ENCODE measurements at places on chromosomes 2 and 18. TPM values are rescaled to one million over a fixed set of nuclear protein-coding genes. Genes with fewer than 3 reads are reported as not detected.
A peak's percentile ranks its signal among the peaks of the same experiment; 100 is the strongest.

The VWA3B gene
- total RNA-seq: not detected

DNA sequence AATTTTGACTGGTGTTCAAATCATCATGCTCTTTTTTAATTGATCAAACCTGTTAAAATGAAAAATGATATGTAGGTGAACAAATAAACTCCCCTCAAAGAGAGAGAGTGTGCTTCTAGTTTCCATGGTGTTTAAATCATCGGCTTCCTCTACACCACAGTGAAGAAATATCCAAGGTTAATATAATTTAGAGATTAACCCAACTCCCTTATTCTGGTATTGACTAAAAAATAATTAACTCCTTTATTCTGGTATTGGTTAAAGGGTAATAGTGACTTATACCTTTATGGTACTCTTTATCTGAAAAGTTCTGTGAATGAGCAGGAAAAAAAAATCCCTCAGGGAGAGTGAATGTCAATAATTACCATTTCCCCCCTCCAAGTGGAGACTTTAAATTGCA is 93.1 kb downstream of the SPATS2L start:
- peaks cover 10% of the 10 kb centered on the region for H3K36me3 ChIP-seq
- H3K27ac ChIP-seq: no peak overlapping the region
- DNase-seq: no peak
- peaks cover 10% of the 10 kb centered on the region for H3K4me1 ChIP-seq
- no peaks in the 10 kb centered on the region for H3K27me3 ChIP-seq

DNA sequence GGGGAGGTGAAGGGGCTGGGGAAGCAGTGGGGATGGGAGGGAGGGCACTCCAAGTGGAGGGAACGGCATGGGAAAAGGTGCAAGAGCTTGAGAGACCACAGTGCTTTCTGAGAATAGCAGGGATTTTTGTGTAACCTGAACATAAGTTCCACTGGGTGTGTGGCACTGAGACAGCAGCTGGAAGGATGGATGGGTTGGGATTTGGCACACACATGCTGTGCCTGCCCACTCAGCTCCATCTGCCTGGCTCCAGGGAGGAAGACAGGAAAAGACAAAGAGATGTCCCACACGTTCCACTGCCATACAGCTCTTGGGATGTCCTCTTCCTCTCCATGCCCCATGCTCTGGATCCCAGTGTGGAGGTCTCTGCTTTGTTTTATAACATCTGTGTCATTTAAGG is 114.1 kb upstream of the TEX51 start:
- no peaks in the 10 kb centered on the region for H3K36me3 ChIP-seq
- H3K4me3 ChIP-seq: no peak overlapping the region
- H3K27ac ChIP-seq: no peak overlapping the region
- H3K27me3 ChIP-seq: peaks cover 2% of the 10 kb centered on the region
- no peak for DNase-seq

DNA sequence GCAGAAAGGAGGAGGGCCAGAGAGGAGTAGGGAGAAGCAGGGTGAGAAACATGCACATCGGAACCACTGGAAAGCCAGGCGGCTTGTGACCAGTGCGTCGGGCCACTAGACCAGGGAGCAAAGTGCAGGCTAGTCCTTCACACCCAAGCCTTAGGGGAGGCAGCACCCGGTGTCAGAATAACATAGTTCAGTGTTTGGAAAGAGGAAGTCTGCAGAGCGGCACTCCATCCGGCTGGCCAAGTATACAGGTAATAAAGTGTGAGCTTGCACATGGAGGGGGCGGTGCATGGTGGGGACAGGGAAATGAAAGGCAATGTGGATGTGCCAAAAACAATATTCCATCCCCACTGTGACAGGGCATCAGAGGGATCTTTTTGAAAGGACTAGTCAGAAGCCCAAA is 69.7 kb downstream of the ZNF521 start:
- no peaks in the 10 kb centered on the region for H3K27me3 ChIP-seq
- no peak for DNase-seq
- H3K36me3 ChIP-seq: peaks cover 6% of the 10 kb centered on the region
- H3K4me1 ChIP-seq: peaks cover 17% of the 10 kb centered on the region
- H3K4me3 ChIP-seq: no peak overlapping the region
- H3K27ac ChIP-seq: no peak overlapping the region

DNA sequence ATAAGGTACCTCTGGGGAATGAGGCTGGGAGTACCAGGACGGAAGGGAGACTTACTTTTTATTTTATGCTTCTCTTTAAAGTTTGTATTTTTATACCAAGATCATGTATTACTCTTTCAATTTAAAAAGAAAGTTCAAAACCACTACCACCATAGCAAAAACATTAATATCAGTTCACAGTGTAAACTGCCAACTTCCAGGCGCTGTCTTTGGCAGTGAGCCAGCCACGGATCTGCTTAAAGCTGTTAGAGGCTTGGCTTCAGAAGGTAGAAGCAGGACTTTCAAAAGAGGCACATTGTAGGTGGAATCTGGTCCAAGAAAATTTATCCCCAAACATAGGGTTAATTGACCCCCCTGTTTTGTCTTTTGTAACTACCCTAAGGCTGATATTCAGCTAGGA is 74.8 kb downstream of the B3GNT2 start:
- peaks cover 2% of the 10 kb centered on the region for H3K4me1 ChIP-seq
- H3K4me3 ChIP-seq: no peak overlapping the region
- peak; percentile 11 for DNase-seq
- H3K27ac ChIP-seq: no peak overlapping the region

- H3K4me3 ChIP-seq: no peak overlapping the region
- no peaks in the 10 kb centered on the region for H3K36me3 ChIP-seq
- no peaks in the 10 kb centered on the region for H3K27me3 ChIP-seq
- H3K4me1 ChIP-seq: no peaks in the 10 kb centered on the region
- H3K27ac ChIP-seq: no peak overlapping the region
- DNase-seq: no peak
Observed at GRCh38 chr2:139492131-139492680, 712.0 kb upstream of the NXPH2 start.

DNA sequence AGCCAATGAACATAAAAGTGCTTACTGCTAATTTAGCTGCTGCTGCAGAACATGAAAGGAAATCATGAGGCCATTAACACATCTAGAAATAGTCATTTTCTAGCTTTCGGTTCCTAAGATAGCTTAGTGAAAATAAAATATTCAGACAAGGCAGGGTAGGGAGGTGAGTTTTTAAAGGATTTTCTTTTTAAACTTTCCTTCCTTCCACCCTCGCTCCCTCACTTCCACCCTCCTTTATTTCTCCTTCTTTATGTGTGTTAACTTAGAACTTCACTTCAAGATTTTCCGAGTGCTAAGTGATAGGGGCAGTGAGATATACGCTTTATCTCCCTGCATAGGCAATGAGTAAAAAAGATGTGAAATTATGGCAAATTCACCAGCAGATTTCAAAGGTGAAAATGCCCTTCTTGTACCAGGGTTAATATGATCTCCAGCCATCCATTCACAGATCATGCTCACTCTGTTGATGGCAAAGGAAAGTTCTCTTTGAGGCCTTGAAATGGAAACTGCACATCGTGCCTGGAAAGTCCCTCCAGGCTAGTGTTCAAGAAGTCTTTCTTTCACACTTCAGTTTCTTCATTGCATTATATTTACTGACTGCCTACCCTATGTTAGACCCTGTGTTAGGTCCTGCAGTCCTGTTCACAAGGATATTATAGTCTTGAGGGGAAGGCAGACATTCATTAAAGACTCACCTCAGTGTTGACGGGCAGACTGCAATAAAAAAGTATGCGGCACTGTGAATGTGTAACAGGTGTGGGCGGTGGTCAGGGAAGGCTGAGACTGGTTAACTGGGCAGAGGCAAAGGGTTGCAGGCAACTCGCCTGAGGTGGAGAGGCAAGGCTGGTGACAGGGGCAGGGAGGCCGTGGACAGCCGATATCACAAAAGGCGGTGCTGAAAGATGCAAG is 200.8 kb downstream of the PLCL1 start:
- H3K4me1 ChIP-seq: no peaks in the 10 kb centered on the region
- DNase-seq: no peak
- H3K36me3 ChIP-seq: no peaks in the 10 kb centered on the region

DNA sequence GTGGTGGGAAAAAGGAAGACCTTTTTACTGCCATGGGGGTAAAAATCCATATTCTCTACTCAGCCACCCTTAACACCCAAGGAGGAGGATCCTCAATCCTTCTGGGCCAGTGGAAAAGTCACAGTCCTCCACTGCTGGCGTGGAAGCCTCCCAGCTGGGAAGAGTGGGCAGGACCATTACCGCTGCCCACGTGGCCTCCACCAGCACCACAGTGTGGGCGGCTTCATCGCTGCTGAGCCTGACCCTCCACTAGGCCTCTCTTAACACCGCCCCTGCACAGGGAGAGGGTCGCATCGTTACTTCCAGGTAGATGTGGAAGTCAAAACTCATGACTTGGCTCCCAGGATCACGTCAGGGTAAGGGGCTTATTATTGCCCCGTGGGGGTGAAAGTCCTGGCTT is 656.5 kb downstream of the SUCLG1 start:
- no peaks in the 10 kb centered on the region for H3K4me1 ChIP-seq
- H3K27ac ChIP-seq: no peak overlapping the region
- no peak for DNase-seq
